Activated gamma-delta T cell treated with anti-CD3 and anti-CD28 coated beads, Interleukin-2, amount 50 U/mL, for 16 hours (primary cell): ENCODE measurements at places on chromosomes 6 and 20.
A peak's percentile ranks its signal among the peaks of the same experiment; 100 is the strongest.

- no peak for DNase-seq
These were observed 293.5 kb downstream of the PRL start for GRCh38 chr6:22003287-22003686.

GRCh38 chr6:169799474-169799926 lies 48.1 kb downstream of the ERMARD start:
- DNase-seq: no peak

GRCh38 chr6:53279293-53279692 lies 69.5 kb downstream of the ELOVL5 start:
- no peak for DNase-seq

GRCh38 chr20:15708984-15709598 lies 864.2 kb downstream of the KIF16B start:
- DNase-seq: peak; percentile 1

- DNase-seq: no peak
These were observed 262.6 kb downstream of the NKAIN2 start for GRCh38 chr6:124066269-124066668.

DNA sequence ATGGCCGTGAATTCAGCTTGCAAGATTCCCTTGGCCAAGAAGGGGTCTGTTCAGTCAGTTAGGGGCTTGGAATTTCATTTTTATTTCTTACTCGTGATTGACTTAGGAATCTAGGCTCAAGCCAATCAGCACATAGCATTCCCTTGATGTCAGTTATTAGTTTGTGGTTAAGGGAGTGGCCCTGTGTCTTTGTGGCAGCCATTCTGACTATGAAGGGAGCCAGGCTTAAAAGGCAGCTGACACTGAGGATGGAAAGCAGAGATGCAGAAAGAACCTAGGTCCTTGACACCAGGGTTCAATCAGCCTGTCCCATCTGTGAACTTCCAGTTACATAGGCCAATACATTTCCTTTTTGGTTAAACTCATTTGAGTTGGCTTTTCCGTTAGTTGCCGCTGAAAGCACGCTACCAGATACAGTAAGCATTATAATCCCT lies 48.1 kb downstream of the MCUR1 start:
- DNase-seq: no peak

GRCh38 chr6:85329196-85329595 lies 120.7 kb upstream of the NT5E start:
- DNase-seq: no peak

DNA sequence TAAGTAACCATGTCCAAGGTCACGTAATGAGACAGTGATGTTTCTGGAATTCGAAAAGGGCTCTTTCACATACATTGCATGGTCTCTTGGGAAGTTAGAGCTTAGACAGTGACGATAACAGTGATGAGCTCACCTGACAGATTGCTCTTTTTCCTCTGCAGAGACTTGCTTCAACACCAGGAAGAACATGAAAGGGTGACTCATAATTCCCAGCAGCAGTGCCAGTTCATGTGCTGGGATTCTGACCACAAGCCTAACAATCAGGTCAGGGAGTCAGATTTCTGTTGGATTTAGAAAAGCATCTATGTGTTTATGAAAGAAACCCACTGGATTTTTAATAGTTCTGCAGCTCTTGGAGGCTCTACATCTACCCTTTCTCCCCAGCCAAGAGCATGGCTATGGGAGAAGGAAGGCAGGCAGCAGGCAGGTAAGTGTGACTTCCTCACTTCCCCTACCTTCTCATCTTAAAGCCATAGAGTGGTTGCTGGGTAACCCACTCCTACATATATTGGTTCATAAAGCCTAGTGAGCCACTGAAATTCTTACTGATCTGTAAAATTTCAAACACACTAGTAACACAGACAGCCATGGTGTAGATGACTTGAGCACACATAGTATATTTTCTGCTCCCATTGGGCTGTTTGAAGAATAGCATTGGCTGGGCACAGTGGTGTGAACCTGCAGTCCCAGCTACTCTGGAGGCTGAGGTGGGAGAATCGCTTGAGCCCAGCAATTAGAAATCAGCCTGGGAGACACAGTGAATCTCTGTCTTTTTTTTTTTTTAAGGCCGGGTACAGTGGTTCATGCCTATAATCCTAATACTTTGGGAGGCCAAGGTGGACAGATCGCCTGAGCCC lies 44.4 kb upstream of the LOC128125822 start:
- DNase-seq: no peak

DNA sequence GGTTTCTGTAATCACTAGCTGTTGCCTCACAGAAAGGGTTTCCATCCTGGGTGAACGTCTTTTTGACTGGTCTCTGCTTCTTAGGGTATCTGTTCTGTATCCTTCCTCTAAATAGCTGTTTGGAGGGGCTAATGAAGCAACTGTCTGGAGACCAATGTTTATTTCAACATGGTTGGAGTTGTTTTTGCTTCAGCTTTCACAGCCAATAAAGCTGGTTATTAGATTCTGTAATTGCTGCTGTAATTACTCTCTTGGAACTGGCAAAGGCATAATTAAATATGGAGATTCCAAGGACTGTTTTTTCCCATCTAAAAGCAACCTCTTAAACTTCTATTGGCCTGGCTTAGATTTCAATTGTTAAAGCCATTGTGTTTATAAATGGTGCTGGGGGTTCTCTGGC lies 31.9 kb downstream of the CHMP4B start:
- DNase-seq: no peak

- no peak for DNase-seq
These were observed 256.5 kb upstream of the RREB1 start for GRCh38 chr6:6851059-6851948.

GRCh38 chr20:49644980-49645565 lies 68.6 kb downstream of the B4GALT5 start:
- no peak for DNase-seq

DNA sequence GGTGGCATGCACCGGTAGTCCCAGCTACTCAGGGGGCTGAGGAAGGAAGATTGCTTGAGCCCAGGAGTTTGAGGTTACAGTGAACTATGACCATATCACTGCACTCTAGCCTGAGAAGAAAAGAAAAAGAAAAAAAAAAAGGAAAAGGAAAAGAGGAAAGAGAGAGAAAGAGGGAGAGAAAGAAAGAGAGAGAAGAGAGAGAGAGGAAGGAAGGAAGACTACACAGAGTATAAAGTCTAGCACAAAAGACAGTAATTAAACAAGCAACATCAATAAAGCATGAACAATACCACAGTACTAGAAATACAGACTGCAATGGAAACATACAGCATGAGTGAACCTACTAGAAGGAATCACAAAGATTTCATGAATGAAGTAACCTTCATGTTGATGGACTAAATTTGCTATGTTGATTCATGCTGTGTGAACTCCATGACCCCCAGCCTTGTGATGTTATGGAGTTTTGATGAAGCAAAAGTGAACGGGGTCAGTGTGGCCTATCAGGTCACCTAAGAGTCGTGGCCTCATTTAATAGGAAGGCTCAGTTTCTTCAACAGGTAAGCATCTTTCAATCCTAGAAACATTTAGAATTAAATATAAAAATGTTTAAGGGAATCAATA lies 57.6 kb downstream of the NUDT3 start:
- no peak for DNase-seq

- no peak for DNase-seq
These were observed 158.8 kb downstream of the CDH26 start for GRCh38 chr20:60117065-60117464.

DNA sequence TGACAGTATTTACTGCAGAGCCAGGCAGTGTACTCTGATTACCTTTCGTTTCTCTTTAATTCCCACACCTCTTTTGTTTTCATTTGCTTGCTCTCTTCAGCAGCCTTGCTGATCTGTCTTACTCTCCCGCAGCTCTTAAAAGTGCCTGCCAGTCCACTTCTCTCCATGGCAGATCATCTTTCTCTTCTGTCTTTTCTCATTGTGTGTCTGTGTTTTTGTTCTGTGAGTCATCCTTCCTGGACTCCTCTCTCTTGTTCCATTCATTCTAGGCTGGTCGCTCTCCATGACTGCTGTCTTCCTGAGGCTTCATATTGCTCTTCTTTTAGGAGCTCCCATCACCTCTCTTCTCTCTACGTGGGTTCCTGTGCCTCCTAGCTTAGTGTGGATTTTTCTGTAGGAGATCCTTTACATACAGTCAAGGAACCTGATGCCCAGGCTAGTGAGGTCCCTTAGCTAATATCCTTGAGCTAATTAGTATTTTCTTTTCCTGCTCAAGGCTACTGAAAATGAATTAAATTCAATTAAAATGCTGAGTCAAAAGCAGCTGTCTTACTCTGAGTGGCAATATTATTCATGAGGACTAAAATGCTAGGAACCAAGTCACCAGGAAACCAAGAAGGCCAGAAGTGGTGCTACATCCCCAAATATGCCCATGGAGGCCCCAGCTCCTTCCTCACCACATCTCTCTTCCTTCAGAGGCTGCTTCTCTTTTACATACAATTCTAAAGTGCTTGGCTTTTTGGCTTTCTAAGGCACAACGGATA lies 86.1 kb downstream of the SLX4IP start:
- no peak for DNase-seq

- no peak for DNase-seq
These were observed 53.9 kb downstream of the CEBPB start for GRCh38 chr20:50244352-50245149.

DNA sequence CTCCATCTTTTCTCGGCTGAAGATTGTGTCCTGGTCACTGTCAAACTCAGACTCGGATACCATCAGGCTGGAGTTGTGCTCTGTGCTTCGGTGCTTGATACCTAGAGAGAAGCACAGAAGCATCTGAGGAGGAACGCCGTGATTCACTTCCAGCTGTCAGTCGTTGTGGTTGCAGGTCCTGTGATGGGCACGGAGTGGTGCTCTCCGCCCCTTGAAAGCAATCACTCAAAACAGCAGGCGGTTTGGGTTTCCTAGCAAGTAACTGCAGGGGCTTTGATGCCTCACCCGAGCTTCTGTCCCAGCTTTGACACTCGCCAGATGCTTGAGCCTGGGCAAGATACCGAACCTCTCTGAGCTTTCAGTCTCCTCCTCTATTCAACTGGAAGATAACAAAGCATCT lies 52.5 kb downstream of the ALDH5A1 start:
- peak; percentile 5 for DNase-seq

DNA sequence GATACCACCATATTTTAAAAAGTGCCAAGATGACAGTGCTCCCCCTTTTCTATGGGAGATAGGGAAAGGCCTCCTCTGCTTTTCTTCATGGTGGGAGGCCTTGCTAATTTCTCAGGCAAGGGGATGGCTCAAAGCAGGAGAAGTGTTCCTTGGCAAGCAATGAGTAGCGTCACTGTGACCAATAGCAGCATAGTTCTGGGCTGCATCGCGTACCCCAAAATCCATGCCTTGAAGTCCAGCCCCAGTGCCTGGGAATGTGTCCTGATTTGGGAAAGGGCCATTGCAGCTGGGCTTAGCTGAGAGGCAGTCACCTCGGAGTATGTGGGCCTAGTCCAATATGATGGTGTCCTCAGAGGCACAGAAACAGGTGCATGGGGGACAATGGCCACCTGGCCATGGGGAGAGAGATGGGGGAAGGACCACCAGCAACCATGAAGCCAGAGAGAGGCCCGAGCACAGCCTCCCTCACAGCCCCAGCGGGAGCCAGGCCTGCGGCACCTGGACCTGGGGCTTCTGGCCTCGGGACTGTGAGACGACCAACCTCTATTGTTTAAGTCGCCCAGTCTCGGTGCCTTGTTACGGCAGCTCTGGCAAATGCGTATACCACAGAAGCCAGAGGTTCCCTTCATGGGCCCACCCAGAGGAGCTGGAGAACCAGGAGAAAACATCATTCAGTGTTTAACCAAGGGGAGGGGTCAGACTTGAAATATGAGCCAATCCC lies 153.1 kb upstream of the RPS6KA2 start:
- no peak for DNase-seq

GRCh38 chr6:94357381-94357980 lies 938.1 kb upstream of the EPHA7 start:
- no peak for DNase-seq

- no peak for DNase-seq
These were observed 78.4 kb downstream of the HDGFL1 start for GRCh38 chr6:22647719-22648118.

GRCh38 chr6:152594701-152595100 lies 42.5 kb downstream of the SYNE1 start:
- DNase-seq: no peak

DNA sequence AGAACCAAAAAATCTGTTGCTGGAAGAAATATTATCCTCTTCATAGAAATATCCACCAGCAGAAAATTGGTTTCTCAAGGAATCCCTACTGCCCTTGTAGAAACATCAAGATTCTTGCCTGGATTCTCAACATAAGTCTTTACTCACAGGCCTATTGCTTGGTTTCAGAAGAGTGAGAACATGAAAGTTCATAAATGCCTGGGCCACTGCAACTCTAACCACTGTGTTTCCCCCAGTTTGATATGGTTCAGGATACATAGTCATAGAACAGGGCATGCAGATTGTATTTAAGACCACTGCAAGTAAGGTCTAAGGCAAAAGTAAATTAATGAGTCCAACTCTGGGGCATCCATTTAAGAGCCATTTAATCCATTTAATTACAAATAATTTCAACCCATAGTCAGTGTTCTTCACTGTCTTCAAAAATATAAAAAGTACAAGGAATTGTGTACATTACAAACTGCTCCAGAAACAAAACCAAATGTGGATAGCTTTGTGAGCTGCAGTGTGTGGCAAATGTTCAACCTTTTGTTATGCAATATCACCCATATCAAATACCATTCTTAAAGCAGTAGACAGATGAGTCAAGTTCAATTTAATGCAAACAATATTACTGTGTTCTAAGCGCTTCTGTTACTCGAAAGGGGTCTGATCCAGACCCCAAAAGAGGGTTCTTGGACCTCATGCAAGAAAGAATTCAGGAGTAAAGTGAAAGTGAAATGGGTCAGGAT lies 83.3 kb downstream of the OPRM1 start:
- no peak for DNase-seq

DNA sequence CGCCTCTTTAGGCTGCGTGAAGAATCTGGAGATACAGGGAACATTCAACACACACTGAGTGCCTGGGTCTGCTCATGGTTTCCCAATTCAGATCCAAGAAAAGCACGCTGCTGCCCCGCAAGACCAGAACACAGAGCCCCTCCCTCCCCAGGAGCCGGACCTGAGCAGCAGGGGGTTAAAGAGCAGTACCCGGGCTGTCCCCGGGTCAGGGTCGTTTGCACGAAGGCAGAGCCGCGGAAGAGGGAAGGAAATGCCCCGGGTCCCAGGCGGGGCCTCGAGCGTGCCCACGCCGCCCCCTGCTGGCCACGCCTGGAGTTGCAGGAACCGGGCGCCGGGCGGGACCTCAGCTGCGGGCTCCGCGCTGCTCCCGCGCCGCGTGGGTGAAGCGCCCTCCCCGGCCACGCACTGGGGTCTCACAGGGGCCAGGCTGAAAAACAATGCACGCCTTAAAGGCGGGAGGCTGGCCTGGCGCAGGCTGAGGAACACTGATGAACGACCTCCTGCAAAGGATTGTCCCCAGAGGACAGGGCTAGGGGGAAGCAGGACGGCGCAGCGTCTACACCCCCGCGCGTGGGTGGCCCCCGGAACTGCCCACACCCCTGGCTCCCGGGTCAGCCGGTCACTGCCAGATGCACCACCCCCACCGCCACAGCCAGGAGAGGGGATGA lies 48.9 kb downstream of the ANKRD60 start:
- peak; percentile 42 for DNase-seq

- DNase-seq: no peak
These were observed 518 bp downstream of the PEX6 start for GRCh38 chr6:42978487-42978838.

DNA sequence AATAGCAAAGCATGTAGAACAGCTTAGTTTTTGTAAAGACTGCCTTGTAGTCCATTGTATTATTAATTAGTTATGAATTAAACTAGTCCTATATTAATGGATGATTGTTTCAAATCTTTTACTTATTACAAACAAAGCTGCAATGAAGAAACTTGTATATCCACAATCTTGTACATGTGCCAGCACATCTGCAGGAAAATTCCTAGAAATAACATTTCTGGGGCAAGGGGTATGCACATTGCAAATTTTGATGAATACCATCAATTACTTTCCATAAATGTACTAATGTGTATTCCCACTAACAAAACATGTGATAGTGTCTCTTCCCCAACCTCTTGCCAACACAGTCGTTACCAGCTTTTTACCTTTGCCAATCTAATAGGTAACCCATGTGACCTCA lies 73.6 kb upstream of the AKAP12 start:
- DNase-seq: no peak
